ENCODE measurements at places on chromosomes 12 and 14. TPM values are rescaled to one million over a fixed set of nuclear protein-coding genes. Genes with fewer than 3 reads are reported as not detected.

DNA sequence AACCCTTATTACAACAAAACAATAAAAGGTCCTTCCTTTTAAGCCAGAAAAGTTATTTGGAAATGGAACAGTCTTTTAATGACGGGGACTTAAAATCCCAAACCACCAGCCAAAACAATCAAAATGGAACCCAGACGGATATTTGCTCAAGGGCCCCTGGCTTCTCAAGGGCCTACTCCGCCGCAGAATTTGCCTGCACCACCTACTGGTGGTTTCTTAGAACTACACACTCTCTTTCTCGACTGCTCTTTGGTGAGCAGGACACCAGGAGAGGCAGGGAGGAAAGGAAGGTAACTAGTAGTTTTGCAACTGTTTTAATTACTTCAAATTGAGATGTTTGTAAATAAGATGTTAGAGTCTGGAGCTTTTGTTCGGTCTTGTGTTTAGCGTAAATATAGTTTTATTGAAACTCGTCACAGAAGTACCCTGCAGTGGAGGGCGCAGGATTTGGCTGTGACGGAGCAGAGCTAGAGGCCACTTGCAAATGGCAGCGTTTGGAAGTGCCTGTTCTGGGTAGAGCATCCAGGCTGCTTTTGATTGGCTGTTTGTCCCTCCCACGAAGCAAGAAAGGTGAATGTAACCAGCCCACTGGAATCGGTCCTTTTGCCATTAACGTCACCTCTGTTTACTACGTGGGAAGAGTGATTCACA is 238.5 kb downstream of the CACNA1C start:
- no peak overlapping the region for H3K27ac ChIP-seq
- H3K4me1 ChIP-seq, result peaks cover 14% of the 10 kb centered on the region
- no peaks in the 10 kb centered on the region for H3K36me3 ChIP-seq
- no peak overlapping the region for H3K4me3 ChIP-seq

DNA sequence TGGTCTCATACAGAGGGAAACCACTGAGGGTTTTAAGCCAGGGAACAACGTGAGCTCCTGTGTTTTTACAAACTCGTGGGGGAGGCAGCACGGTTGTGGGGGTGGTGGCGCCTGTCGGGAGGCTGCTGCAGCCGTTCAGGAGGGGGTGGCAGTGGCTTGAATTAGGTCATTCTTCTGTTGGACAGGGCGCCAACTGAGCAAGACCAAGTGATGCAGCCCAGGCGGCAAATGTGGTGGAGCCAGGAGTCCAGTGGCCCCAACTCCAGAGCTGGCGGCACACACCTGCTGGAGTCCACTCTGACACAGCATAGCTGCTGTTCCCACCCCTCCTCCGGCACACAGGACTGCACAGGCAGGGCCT is 27.8 kb downstream of the FBRSL1 start:
- H3K27me3 ChIP-seq, result no peaks in the 10 kb centered on the region
- H3K4me1 ChIP-seq, result peaks cover 5% of the 10 kb centered on the region
- H3K27ac ChIP-seq, result no peak overlapping the region
- peaks cover 29% of the 10 kb centered on the region for H3K36me3 ChIP-seq
- DNase-seq, result no peak

- no peak overlapping the region for H3K4me3 ChIP-seq
- DNase-seq, result no peak
- no peaks in the 10 kb centered on the region for H3K27me3 ChIP-seq
- H3K4me1 ChIP-seq, result peaks cover 9% of the 10 kb centered on the region
- H3K27ac ChIP-seq, result no peak overlapping the region
- H3K36me3 ChIP-seq, result no peaks in the 10 kb centered on the region
Observed at GRCh38 chr12:4084573-4084972, 189.0 kb upstream of the CCND2 start.

- peaks cover 21% of the 10 kb centered on the region for H3K36me3 ChIP-seq
- no peaks in the 10 kb centered on the region for H3K27me3 ChIP-seq
- H3K4me1 ChIP-seq, result peaks cover 37% of the 10 kb centered on the region
Observed at GRCh38 chr14:91144425-91145145, 30.7 kb downstream of the DGLUCY start.

GRCh38 chr14:24095271-24096068 is 1.4 kb downstream of the PCK2 start:
- peaks cover 30% of the 10 kb centered on the region for H3K4me1 ChIP-seq
- no peaks in the 10 kb centered on the region for H3K27me3 ChIP-seq
- H3K4me3 ChIP-seq, result peak overlapping the region; percentile 96
- peak overlapping the region; percentile 98 for H3K27ac ChIP-seq
- DNase-seq, result peak; percentile 79

DNA sequence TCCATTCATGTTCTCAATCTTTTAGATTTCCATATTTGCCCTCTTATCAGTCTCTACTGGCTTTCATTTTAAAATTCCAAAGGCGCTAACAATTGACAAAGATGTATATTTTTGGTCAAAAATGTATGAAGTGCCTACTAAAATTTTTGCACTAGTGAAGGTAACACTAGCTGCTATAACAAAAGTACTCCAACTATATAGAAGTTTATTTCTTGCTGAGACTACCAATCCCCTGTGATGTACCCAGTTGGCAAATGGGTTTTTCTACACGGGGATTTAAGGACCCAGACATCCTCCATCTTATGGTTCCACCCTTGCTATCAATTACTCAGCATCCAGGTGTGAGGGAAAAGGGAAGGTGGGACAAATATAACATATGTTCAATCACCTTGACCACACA is 75.3 kb upstream of the TSPAN8 start:
- H3K27me3 ChIP-seq, result no peaks in the 10 kb centered on the region
- no peaks in the 10 kb centered on the region for H3K36me3 ChIP-seq
- DNase-seq, result no peak
- no peak overlapping the region for H3K27ac ChIP-seq
- no peak overlapping the region for H3K4me3 ChIP-seq

DNA sequence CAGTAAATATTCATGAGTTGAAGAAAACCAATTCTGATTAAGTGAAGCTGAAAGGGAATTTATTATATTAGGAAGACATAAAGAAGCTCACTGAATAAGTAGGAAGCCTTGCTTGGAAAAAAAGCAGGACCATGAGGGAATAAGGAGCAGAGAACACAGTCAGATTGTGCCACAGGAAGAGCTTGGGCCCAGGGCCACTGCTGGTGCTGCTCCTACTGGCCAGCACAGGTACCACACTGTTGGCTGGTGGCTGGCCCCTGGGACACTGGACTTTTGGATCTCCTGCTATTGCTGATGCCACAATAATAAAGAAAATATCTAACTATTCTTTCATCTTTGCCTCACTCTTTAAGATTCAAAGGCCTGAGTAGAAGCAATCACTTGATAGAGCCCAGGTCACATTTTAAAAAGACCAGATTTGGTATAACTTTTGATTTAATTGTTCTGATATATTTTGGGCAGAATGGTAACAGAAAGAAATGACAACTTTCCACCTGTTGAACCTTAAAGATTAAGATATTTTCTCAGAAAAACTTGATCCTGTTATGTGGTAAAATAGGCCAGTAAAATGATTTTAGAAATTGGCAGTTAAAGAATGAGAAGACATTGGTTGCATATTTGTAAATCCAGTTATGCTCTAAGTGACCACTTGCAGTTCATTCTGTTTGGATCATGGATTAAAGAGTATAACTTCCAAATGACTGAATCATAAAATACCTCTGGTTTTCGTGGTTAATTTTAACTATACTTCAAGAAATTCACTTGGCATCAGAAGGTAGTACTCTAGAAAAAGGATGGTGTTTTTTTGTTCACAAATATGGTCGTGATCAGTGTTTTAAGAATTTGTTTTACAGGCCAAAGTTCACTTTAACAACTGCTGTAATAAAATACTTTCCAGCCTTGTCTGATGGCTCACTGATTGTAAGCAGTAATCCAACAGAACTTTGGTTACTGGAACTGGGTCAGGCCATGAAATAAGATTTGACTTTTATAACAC is 68.3 kb downstream of the DERA start:
- no peaks in the 10 kb centered on the region for H3K4me1 ChIP-seq
- no peak for DNase-seq
- no peak overlapping the region for H3K4me3 ChIP-seq
- H3K36me3 ChIP-seq, result peaks cover 20% of the 10 kb centered on the region
- no peaks in the 10 kb centered on the region for H3K27me3 ChIP-seq
- H3K27ac ChIP-seq, result no peak overlapping the region

- DNase-seq, result no peak
- H3K27me3 ChIP-seq, result no peaks in the 10 kb centered on the region
- H3K27ac ChIP-seq, result no peak overlapping the region
- H3K4me3 ChIP-seq, result no peak overlapping the region
- no peaks in the 10 kb centered on the region for H3K36me3 ChIP-seq
- H3K4me1 ChIP-seq, result no peaks in the 10 kb centered on the region
Observed at GRCh38 chr14:23436327-23437132, 1.1 kb upstream of the MYH7 start.

DNA sequence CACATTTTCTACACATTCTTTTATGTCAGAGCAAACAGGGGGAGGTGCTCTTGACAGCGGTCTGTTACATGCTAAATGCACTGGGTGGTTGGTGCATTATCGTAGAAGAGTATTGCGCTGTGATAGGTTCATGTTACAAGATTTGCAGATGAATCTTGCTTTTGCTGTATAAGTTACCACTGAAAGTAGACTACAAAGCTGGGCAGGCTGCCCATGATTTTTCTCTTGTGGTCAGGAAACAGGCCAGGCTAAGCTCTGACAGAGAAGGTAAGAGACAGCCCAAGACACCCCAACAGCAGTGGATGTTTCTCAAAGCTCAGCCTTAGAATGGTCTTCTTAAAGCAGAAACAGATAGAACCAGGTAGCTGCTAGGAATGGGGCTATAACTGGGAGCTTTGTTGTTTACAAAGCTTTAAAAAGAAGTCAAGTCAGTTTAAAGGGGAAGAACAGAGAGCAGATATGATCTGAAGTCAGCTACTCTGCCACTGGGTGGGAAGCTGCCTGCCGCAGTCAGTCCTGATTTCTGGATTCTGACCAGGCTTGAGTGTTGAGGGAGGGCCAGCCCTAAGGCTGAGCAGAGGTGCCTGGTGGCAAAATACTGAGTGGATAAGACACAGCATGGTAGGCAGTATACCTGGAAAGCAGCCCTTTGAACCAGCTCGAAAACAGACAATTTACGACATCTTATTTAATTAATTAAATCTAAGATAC is 9.4 kb downstream of the KCNA1 start:
- H3K36me3 ChIP-seq, result no peaks in the 10 kb centered on the region
- no peak overlapping the region for H3K4me3 ChIP-seq
- peaks cover 32% of the 10 kb centered on the region for H3K27me3 ChIP-seq
- peaks cover 2% of the 10 kb centered on the region for H3K4me1 ChIP-seq

DNA sequence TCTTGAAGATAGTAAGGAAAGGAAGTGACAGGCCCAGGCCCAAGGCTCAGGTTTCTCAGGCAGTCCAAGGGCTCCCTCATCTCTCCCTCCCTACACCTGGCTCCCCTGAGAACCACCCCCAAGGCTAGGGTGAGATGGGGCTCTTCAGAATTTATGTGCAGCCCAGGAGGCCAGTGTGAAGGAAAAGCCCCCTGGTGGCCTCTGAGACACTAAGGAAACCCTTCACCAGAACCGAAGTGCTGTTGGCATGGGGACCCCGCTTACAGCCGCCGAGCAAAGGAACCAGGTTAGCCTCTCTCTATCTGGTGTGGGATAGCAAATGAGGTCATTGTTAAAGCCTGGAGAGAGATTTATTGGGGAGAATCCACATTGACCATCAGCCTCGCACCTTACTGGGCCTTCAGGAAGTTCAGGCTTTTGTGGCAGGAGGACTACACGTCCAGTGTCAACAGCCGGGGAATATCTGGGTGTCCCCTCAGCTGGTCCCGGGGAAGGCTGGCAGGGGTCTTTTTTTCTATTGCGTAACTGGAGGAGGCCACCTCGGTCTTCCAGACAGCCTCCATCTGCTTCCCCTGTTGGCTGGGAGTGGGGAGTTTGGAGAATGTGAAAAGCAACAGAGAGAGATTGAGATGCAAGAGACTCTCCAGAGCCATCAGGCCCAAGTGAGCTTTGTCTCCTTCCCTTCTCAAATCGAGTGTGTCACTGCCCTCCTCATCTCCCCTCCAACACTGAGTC is 18.1 kb downstream of the FAM186B start:
- H3K4me3 ChIP-seq, result no peak overlapping the region
- no peak for DNase-seq

DNA sequence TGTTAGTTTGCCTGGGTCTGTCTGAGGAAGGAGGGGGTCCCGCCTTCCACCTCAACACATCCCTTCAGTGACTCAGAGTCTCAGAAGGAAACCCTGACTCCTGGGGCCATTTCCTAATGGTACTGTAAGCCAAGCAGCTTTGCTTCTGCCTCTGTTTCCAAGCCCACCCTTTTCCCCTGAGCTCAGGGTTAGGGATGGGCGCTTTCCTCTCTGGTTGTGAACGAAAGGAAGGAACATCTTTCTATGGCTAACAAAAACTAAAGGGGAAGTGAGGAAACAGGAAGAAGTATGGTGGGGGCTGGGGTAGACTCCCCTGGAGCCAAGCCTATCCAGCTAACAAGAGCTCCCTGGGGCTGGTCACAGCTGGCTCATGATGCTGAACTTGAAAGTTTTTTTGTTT is 11.6 kb upstream of the UNC119B start:
- H3K4me3 ChIP-seq, result no peak overlapping the region
- no peaks in the 10 kb centered on the region for H3K27me3 ChIP-seq
- H3K4me1 ChIP-seq, result peaks cover 4% of the 10 kb centered on the region
- peaks cover 18% of the 10 kb centered on the region for H3K36me3 ChIP-seq

GRCh38 chr14:102661614-102662013 is 69.2 kb downstream of the RCOR1 start:
- H3K27ac ChIP-seq, result no peak overlapping the region
- no peaks in the 10 kb centered on the region for H3K27me3 ChIP-seq
- H3K4me3 ChIP-seq, result no peak overlapping the region
- no peak for DNase-seq
- H3K36me3 ChIP-seq, result peaks cover 9% of the 10 kb centered on the region

GRCh38 chr14:68607867-68608573 is 184.8 kb downstream of the ZFP36L1 start:
- no peak for DNase-seq
- no peaks in the 10 kb centered on the region for H3K27me3 ChIP-seq
- H3K27ac ChIP-seq, result peak overlapping the region; percentile 36
- peaks cover 15% of the 10 kb centered on the region for H3K4me1 ChIP-seq

GRCh38 chr12:82688035-82688501 is 1.4 kb downstream of the TMTC2 start:
- H3K27me3 ChIP-seq, result no peaks in the 10 kb centered on the region
- no peaks in the 10 kb centered on the region for H3K36me3 ChIP-seq
- peaks cover 10% of the 10 kb centered on the region for H3K4me1 ChIP-seq
- DNase-seq, result no peak

- peaks cover 3% of the 10 kb centered on the region for H3K27me3 ChIP-seq
- no peak for DNase-seq
Observed at GRCh38 chr12:127041985-127042625, 1224.9 kb upstream of the TMEM132C start.

GRCh38 chr14:51525739-51526138 is 126.0 kb upstream of the FRMD6 start:
- peaks cover 8% of the 10 kb centered on the region for H3K27me3 ChIP-seq
- no peak for DNase-seq
- no peak overlapping the region for H3K4me3 ChIP-seq

The TCL1B gene
- not detected for total RNA-seq

The RERGL gene
- total RNA-seq, result not detected

The FAM181A gene
- total RNA-seq, result not detected

The FITM1 gene
- 0.29 TPM for total RNA-seq

The DLGAP5 gene
- total RNA-seq, result 69.2 TPM

The SLC7A7 gene
- total RNA-seq, result 1.0 TPM

The FAM161B gene
- total RNA-seq, result 1.1 TPM

Data from activated naive CD8-positive, alpha-beta T cell treated with anti-CD3 and anti-CD28 coated beads for 36 hours (primary cell).